A549 (cell line): ENCODE measurements at places on chromosomes 4 and X. TPM values are rescaled to one million over a fixed set of nuclear protein-coding genes. Genes with fewer than 3 reads are reported as not detected.

DNA sequence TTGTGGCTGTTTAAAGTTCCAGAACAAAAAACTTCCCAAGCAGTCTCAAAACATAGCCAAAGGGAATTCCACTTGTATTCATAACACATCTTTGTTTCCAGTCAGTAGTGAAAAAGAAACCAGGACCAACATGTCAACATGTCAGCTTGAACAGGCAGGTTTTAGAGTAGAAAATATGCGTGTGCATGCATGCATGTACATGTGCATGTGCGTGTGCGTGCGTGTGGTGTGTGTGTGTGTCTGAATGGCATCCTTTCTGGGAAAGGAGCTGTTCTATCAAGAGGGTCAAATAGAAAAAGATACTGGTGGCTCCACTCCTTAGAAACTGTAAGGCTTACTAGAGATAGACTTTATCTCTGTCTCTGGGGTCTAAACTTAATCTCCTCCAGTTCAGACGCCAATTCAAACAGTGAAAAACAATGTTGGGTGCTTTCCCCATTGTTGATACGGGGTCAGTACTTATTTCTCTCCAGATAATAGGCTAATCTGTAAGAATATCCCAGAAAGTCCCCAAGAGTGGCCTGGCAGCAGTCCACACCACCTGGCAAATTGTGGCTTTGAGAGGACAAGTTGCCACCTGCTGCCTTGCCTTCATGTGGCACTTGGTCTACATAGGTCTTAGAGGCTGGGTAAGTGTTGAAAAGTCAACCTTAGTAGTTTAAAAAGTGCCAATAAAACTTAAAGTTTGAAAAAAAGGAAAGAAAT lies 110.4 kb downstream of the SCD5 start:
- no peak for DNase-seq

DNA sequence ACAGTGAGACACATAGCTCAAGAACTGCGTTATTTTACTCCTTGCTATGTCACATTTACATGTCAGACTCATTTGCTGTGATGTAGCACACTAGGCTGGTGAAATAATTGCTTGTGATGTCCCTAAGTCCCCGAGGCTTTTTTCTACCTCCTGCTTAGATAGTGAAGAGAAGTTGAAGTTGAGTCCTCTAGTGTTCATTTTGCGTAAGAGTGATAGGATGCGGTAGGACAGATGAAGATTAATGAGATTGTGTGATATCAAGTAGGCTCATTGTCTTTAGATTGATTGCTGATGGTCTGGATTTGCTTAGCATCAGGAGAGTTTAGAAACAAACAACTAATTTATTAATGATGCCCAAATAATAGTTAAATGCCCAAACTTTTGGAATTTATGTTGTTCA lies 173.6 kb upstream of the NUDT6 start:
- DNase-seq, result no peak

The EDNRA gene
- 0.09 to 0.17 TPM (median 0.16 TPM) in 3 replicates for polyA plus RNA-seq

GRCh38 chr4:37890801-37891259 lies at the start of gene TBC1D1:
Gene TBC1D1 (plus strand): TSS chr4:37891084. CDS start chr4:37902096, 11,012 bp downstream.
- no peak for DNase-seq

DNA sequence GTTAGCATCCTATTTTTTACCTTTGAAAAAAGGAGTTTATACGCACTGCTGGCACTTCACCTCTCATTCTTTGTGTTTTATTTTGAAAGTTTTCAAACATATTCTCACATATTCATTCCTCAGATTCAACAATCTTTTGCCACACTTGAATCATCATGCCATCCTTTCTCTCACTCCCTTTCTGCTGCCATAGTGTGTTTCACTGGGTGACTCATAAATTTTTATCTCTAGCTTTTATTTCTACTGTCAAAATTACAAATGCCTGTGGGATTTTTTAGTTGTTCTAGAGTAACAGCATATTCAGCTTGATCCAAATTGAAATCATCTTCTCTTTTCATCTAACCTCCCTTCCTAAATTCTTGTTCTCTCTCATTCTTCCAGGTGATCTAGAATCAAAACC lies 28.0 kb downstream of the MFSD8 start:
- DNase-seq, result no peak

- DNase-seq, result no peak
These were observed 151.1 kb downstream of the PJA1 start for GRCh38 chrX:69014200-69014599.

The TCEAL7 gene
- not detected in 3 replicates for polyA plus RNA-seq

DNA sequence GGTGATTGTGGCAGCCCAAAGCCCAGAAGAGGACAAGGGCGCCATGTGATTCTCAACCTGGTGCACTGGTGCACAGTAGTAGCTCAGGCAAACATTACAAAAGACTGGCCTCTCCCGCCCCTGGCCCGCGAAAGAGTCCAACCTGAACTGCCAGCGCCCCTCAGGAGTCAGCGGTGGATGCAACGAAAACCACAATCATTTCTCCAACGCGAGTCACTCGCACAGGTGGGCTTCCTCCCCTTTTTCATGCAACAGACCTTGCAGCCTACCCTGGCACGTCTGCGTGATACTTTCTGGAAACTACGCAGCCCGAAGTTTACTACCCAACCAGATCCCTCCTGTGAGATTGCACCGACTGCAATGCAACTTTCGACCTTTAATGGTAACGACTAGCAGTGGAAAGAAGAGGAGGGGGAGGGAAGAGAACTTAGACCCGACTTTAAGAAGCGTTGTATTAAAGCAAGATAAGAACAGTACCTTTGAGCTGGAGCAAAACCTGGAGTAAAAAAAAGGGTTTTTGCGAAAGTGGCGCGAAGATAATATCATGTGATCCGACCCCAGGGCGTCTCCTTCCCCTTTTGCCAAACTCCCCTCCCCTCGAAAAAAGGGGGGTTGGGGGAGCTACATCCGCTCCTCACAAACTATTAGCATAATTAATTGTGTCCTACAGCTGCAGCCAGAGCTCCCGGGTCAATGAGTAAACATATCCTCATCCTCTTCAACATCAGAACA lies 63.3 kb upstream of the CCDC160 start:
- no peak for DNase-seq

- DNase-seq, result no peak
These were observed 14.8 kb downstream of the BLOC1S4 start for GRCh38 chr4:6730603-6731317.

DNA sequence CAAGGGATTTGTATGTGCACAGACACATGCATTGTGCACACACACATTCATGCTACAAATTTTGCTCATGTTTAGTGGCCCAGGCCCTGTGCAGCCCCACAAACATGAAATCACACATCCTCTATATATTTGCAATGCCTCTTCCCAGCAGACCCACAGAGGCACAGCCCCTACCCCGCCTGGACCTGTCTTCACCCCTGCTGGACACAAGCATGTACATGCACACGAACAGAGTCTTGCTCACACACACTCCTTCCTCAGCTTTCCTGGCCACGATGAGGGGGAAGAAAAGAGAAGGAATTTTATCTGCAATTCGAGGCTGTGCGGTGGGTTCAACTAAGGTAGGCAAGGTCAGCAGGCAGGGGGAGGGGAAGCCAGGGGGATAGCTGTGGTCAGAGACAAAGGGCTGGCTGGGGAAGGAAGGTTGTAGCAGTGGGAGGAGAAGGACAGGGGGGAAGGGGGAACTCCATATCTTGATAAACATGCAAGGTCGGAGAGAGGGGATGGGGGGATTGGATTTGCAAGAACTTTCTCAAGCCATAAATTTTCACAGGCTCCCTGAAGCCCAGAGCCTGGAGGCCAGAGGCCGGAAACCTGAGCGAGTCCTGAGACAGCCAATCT lies 156.4 kb downstream of the EFNB1 start:
- DNase-seq, result no peak

DNA sequence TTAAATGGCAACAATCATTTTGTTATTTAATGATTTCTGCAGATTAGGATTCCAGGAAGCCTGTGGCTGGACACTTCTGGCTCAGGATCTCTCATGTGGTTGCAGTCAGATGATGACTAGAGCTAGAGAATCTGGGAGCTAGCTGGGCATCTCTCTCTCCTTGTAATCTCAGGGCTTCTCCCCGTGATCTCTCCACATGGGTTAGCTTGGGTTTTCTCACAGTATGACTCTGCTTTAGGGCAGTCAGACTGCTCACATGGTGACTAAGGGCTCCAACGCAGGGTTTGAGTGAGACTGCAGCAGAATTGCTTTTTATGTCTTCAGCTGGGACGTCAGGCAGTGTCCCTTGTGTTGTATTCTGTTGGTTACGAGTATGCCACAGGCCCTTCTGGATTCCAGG lies 361.4 kb downstream of the CBLL2 start:
- DNase-seq, result no peak

The NFKB1 gene
- polyA plus RNA-seq, result 15.2 to 18.0 TPM (median 16.8 TPM) in 3 replicates

The PIGA gene
- 9.5 to 10.8 TPM (median 9.8 TPM) in 3 replicates for polyA plus RNA-seq

The SLC16A2 gene
- 17.9 to 22.3 TPM (median 19.2 TPM) in 3 replicates for polyA plus RNA-seq

The TKTL2 gene
- not detected in 3 replicates for polyA plus RNA-seq

The CLTRN gene
- 0.46 to 0.84 TPM (median 0.76 TPM) in 3 replicates for polyA plus RNA-seq

The GPR50 gene
- polyA plus RNA-seq, result not detected in 3 replicates

The UGT2B10 gene
- polyA plus RNA-seq, result 0.12 TPM in 2 of 3 replicates, not detected in the other

DNA sequence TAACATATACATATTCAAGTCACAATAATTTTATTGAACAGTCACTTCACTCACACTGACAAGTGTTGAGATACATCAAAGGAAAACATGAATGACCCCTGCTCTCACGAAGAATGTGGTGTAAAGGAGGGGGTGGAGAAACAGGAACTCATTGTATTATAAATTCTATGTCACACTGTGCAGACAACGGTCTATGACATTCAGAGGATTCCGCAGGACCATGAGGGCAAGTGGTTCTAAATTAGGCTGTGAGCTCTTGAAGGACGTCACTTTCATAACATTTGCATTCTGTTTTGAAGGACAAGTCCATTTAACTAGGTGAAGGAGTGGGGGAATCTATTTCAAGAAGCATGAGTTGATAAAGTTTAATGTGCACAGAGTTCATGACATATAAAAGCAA lies 415.2 kb upstream of the HS3ST1 start:
- DNase-seq, result no peak

DNA sequence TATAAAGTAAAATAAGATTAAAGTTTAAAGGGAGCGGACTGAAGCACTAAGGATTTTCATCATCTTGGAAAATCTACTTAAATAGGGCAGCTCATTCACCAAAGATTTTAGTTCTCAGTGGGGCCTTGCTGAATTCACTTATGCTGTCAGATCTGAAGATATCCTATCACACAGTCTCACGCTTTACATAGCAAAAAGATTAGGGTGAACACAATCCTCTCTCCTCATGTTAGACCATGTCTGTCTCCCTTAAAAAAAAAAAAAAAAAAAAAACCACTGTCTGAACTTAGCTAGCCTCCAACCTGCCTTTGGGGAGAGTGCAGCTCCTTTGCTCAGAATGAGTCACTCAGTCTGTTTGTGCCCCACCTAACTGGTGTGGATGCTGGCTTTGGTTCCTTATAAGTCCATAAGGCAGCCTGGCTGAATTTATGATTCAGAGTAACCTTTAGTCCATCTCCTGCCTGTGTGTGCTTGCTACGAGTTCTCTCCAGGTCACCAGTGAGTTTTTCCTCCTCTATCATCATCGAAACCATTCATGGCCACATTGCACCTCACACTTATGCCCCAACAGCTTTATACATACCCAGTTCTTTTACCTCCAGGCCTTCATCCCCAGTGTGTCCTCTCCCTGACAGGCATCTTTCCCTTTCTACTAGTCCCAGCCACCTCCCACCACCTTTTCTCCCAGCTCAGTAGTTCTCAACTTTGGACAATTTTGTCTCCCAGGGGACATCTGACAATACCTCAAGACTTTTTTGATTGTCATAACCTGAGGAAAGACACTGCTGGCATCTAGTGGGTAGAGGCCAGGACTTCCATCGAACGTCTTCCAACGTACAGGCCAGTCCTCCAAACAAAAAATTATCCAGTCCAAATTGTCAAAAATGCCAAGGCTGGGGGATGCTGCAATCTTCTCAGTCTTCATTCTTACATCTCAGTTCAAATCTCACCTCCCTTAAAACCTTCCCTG lies 220.7 kb upstream of the EMCN start:
- DNase-seq, result peak; percentile 85

The TEX11 gene
- not detected in 3 replicates for polyA plus RNA-seq
